ENCODE measurements at places on chromosomes 2 and 18.

DNA sequence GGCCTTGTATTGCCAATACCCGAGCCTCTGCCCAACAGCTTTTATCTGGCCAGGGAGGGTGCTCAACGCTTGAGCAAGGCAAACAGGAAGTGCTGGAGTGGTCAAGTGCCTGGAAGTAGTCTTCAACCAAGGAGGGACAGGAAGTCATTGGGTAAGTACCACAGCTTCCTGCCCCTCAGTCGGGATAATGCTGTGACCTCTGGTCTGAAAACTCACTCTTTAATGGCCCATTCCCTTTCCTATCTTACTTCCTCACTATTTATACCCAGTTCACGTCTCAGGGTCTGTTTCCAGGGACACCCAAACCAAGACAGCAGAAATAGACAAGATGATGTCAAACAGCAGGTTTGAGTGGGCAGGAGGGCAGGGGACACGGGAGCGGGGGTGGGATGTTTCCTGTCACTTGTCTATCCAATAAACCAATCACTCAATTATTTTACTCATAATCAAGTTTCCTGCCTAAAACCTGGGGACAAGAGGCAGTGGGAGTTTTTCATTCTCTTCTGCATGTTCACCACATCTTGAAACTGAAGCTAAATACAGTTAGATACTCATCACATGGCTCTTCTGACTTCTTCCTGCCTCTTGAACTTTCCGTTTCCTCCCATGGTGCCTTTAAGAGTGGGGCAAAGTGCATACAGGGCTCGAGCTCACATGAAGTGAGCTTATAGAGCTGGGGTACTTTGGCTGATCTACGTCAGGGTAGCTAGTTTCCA is 68.9 kb upstream of the CAB39 start:
- DNase-seq: no peak

DNA sequence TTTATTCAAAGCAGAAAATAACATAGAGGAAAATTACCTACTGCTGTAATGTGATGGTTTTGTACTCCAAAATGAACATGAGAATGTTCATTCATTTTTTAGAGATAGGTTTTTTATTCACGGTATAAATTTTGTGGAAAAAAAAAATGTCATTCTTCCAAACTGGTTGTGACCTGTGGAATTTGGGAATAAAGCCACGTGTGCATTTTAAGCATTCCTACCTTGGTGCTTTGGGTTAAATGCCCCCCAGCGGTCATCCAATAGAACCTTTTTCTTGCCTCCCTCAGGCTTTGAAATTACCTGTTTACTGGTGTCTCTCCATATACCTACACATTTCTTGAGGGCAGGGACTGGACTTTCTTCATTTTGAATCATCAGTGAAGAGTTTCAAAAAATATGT is 740.7 kb downstream of the DPP10 start:
- no peak for DNase-seq

DNA sequence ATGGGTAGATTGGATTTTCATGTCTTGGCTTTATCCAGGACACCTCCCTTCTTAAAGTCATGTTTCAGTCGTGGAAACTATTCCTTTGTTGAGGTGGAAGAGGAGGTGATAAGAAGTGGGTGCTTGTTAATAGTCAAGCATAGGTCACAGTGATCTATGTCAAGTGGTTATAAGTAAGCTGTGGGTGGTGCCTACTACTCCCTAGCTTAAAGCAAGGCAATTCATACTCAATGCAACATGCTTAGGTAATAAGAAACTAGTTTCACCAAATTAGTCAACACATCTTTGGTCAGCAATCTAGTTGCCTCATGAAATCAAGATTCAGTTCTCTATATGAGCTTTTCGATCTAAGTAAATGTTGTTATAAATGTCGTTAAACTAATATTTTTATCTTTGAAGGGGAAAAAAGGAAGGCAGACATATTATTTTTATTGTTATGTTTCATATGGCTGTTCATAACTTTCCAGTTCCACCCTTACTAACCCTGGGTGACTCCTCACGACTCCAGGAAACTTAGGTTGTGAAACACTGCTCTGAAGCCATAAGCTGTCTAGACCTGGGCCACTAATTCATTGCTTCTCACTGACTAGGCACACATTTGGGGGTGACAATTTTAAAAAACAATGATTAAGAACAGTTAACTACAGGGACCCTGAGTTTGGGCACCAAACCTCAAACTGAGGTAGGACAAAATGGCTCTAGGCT is 5.8 kb upstream of the ABCB11 start:
- no peak for DNase-seq

- no peak for DNase-seq
These were observed 2.8 kb downstream of the IRS1 start for GRCh38 chr2:226796840-226797288.

DNA sequence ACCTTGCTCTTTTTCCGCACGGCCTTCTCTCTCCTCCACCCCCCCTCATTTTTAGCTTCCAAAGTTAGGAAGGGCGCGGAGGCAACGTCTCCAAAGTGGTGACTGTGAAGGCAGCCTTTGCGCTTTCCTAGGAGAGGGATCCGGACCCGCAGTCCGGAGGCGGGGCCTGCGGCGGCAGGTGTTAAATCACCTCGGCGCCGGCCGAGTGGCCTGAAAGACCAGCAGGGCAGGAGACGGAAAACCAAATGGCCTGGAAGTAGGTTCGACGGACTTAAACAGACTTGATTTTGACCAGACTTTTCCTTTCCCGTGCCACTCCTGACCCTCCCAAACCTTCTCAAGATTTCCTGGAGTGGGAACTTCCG is 615 bp downstream of the GORASP2 start:
- no peak for DNase-seq

GRCh38 chr18:4454537-4455112 is 482 bp downstream of the DLGAP1 start:
- DNase-seq: no peak

GRCh38 chr2:37619959-37620300 is 51.5 kb downstream of the CDC42EP3 start:
- no peak for DNase-seq

DNA sequence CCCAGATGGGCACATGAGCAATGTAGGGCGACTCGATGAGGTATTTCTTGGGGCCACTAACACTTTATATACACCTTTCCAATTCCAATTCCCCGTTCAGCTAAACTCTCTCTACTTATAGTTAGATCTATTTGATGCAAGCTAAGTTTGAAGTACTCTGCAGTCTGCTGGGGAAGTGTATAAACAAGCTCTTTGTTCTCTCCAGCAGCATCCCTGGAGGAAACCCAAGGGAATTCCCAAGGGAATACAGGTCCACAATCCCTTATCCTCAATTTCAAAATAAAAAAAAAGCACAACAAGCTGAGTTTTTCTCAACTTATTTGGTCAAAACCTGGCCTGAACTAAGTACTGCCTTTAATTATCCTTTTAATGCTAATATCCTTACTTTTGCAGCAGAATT is 433.3 kb downstream of the NBAS start:
- no peak for DNase-seq
